ENCODE measurements at places on chromosomes 6 and 20.

DNA sequence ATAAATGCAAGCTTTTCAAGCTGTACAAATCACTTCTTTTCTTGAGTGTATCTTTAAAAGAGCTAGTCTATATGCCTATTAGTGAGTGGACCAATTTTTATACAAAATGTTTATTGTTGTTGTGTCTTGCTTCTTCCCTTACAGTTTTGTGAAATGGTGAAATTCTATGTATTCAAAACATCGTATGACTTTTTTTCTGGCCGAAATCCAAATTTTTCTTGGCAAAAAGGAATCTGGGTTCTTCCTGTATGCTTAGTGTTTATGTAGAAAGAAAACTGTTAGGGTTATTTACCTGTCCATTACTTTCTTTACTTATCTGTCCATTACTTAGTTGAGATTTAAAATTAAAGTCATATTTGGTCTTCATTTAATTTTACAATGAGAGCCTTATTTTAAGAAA lies 153.9 kb downstream of the MMS22L start:
- DNase-seq, result no peak

GRCh38 chr20:4726710-4727397 lies 5.1 kb downstream of the PRND start:
- no peak for DNase-seq

DNA sequence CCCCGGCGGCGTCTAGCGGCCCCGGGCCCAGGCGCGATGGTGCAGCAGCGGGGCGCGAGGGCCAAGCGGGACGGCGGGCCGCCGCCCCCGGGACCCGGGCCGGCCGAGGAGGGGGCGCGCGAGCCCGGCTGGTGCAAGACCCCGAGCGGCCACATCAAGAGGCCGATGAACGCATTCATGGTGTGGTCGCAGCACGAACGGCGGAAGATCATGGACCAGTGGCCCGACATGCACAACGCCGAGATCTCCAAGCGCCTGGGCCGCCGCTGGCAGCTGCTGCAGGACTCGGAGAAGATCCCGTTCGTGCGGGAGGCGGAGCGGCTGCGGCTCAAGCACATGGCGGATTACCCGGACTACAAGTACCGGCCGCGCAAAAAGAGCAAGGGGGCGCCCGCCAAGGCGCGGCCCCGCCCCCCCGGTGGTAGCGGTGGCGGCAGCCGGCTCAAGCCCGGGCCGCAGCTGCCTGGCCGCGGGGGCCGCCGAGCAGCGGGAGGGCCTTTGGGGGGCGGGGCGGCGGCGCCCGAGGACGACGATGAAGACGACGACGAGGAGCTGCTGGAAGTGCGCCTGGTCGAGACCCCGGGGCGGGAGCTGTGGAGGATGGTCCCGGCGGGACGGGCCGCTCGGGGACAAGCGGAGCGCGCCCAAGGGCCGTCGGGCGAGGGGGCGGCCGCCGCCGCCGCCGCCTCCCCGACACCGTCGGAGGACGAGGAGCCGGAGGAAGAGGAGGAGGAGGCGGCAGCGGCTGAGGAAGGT lies 715 bp downstream of the SOX12 start:
- peak; percentile 66 for DNase-seq

DNA sequence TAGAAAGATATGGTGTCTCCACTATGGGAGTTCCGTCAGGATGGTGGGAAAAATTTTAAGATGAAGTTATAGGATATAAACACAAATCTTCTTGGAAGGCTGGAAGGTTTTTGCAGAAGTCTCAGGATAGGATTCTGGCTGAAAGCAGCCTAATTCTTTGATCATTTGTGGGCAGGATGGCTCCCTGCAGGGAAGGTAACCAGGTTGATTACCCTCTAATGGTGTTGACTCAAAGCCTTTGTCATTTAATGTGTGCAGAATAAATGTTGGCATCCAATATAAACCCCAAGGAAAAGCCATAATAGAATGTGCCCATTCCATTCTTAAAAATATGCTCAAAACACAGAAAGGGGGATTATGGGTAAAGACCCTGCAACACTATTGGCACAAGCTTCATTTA lies 204.3 kb downstream of the EPM2A start:
- DNase-seq, result no peak

DNA sequence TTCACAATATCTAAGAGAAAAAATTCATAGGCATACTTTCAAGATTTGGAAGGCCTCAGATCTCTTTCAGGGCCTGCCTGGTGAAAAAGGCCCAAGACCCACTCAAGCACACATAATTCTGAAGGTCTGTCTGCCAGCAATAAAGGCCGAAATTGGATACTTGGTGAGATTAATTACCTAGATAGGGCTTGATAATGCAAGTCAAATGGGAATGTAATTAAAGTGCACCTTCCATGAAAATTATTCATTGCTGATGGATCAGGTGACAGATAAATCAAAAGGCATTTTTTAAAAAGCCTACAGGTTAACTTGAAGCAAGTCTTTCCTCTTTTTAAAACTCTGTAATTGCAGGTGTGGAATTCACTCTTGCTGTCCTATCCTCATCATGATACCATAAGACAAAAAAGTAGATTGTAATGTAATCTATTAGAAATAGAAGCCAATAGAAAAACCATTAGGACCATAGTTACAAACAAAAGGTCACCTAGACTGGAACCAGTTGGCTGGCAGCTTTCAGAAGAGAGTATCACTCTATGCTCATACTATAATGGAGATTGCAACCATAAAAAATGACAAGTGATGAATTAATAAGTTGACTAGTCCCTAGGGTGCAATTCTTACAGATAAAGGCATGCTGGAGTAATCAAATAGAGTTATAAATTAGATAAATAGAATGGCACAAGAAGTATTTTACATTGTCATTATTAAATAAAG lies 77.3 kb downstream of the EPHA7 start:
- DNase-seq, result no peak

All from heart right ventricle (tissue), 16 donors.